ENCODE measurements at places on chromosomes 16 and 17.

- no peak for DNase-seq
Measured at GRCh38 chr16:27281243-27281642, 12.7 kb upstream of the NSMCE1 start.

DNA sequence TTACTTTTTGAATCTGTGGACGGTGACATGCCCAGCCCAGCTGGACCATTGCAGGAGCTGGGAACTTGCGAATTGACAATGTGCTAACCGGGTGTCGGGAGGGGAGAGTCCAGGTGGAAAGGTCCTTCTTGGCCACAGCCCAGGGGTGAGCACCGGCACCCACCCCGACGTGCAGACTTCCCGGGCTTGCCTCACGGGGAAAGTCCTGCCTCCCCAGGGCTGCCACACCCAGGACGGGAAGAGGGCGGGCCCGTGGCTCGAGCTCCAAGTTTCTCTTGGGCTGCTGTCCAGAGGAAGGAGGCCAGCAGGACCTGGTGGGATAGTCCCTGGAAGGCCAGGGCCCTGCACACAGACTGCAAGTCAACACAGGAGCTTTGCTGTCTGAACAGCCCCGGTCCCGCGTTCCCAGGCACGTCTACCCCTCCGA, 17.7 kb downstream of the CARD14 start:
- DNase-seq: no peak

- no peak for DNase-seq
Measured at GRCh38 chr17:68431045-68431608, 26.2 kb downstream of the WIPI1 start.

DNA sequence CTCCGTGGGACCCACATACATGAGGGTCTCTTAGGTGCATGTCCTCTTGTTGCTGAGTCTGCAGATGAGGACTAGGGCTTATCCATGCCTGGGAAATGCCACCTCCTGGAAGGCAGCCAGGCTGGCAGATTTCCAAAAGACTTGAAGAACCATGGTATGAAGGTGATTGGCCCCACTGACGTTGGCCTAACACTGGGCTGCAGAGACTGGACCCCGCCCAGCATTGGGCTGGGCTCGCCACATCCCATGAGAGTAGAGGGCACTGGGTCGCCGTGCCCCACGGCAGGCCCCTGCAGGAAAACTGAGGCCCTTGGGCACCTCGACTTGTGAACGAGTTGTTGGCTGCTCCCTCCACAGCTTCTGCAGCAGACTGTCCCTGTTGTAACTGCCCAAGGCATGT, 38.2 kb upstream of the IL21R start:
- DNase-seq: no peak

- DNase-seq: no peak
Measured at GRCh38 chr17:51496378-51496777, 236.0 kb downstream of the UTP18 start.

DNA sequence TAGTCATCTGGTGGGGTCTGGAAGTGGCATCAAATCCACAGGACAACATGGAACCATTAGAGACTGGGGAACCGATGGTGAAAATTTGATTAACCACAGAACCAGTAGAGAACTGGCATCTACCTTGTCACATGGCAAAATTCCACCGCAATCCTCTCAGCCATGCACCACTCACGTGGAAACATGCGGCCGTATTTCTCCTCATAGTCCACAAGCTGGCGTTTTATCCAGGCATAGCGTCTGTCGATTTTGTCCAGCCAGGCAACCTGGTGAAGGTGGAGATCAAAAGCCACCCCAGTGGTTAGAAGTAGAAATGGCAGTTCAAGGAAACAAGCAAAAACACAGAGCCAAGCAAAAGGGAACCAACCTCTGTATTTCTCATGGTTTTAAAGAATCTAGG, 87.6 kb downstream of the VPS53 start:
- DNase-seq: no peak

- DNase-seq: no peak
Measured at GRCh38 chr16:8893976-8894690, 12.0 kb downstream of the LITAFD start.

GRCh38 chr17:69630056-69630635, 215.6 kb downstream of the MAP2K6 start:
- DNase-seq: no peak

DNA sequence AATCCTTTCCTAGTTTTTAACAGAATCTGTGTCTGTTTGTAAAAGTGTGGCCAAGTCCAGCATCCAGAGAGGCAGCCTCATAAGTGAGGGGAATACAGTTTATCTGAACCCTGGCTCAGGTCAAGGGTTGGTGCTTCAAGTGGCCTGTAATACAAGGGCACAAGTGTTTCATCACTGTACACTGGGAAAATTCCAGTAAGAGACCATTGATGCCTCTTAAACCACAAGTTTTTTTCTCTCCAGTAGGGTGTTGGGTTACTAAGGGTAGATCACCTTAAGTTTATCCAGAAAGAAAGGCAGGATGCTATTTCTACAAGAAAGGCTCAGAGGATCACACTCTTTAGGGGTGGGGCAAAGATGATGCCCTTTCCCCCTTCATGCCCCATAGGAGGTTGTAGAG, 96.7 kb downstream of the CDYL2 start:
- DNase-seq: no peak

DNA sequence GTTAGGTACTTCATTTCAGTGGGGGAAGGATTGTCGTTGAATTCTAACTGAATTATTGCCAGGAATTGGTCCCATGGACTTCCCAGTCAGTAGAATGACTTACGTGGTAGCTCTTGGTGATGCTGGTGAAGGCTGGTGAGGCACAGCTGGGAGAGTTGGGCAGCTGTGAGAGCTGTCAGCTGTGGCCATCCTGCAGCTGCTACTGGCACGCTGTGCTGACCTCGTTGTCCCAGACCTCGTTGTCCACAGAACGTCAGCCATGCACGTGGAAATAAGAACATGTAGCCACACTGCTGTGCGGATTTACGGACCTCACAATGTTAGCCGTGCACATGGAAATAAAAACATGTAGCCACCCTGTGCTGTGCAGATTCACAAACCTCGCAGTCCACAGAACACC, 102.3 kb downstream of the NPIPB11 start:
- no peak for DNase-seq

- no peak for DNase-seq
Measured at GRCh38 chr16:48632137-48632774, 22.3 kb upstream of the N4BP1 start.

- DNase-seq: peak; percentile 73
Measured at GRCh38 chr17:50331085-50331791, 14.7 kb upstream of the XYLT2 start.

DNA sequence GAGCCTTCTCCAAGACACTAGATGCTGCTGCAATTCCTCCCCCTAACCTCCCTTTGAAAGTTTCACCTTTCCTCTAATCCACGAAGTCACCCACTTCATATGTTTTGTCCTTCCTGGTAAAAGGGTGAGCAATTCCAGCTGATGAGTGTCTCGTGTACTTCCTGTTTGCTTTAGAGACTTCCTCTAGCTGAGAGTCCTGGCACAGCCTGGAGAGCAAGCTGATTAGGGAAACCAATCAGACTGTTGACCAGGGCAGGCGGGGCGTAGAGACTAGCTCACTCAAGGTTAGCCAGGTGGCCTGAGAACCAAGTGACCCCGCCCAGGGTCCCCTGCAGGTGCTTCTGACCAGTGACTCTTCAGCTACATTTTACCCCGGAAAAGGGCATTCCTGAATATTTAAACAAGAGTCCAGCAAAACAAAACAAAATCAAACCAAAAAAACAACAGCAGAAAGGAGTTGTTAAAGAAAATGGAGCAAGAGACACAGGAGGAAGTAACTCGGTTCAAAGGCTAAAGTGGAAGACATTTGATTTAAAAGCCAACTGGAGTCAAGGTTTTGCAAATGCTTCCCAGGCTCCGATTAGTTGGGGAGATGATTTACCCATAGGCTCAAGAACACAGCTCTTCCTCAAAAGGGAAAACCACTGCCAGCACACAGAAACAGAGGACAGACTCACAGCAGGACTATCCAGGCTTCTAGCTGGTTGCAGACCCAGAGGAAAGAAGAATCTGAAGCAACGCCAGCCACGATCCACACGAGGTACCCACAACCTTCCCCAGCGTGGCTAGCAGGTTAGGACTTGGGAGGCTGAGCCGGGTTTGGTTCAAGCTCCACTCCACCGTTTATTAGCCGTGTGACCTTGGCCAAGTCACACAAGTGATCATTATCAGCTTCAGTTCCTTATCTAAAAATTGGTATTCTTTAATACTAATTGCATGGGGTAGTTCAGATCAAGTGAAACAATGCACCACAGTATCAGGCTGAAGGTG, 13.4 kb downstream of the HSPB9 start:
- peak; percentile 79 for DNase-seq

DNA sequence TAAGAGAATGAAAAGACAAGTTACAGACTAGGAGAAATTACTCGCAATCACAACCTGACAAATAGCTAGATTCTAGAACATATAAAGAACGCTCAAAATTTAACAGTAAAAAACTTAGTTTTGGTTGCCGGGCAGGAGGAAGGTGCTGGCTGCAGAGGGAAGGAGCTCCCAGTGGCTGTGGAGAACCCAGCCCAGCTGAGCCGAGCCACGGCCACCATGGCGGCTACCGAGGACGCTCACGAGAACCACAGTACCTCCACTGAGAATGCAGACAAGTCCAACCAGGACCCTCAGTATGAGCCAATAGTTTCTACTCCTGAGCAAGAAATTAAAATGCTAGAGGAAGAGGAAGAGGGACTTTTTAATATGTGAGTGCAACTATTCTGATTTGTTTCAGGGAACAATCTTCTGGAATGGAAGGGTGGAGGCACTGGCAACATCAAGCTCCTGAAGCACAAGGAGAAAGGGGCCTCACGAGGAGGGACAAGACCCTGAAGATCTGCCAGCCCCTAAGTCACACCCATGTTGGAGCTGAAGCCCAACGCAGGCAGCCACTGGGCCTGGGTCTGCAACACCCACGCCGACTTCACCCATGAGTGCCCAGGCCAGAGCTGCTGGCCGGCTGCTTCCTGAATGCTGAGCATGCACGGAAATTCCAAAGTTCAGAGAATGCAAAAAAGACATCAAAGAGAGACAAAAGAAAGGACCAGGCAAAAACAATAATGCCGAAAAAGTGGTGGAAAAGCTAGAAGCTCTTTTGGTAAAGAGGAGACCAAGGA, 55.0 kb downstream of the DNAH17 start:
- DNase-seq: no peak

DNA sequence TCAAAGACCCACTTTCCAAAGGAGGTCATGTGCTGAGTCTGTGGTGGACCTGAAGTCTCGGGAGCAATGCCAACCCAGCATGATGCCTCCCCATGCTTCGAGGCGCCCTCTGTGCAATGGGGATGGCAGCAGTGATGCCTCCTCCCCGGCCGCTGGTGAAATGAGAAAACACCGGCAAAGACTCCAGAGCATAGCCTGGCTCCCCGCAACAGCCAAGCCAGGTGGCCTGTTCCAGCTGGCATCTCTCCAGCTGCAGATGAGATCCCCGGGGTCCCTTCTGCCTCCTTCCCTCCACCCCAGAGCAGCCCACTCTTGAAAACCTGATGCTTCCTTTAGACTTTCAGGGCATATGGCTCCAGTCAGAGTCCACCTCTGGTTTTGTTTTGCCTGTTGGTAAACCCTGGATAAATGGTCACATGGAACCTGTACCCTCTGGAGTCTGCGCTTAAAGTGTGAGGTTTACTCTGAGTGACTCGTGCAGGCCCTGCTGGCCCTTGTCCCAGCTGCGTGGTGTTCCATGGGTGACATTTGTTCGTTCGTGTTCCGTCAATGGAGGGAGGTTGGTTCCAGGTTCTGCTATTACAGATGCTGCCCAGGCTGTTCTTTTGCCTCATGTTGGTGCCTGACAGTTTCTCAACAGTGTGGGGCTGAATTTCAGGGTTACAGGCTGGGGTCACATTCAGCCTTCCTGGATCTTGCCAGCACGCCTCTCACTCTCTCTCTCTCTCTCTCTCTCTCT, 181.8 kb upstream of the CIBAR2 start:
- no peak for DNase-seq

DNA sequence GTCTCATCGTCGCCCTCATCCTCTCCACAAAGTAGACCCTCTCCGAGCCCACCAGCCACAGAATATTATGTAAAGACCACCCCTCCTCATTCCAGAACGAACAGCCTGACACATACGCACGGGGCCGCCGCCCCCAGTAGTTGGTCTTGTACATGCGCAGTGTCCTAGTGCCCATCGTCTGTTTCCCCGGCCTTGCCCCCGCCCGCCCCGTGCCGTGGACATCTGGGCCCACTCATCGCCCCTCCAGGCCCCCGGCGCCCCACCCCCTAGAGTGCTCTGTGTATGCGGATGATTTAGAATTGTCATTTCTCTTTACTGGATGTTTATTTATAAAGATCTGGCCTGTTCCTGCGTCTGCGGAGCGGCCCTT, 475 bp upstream of the AMDHD2 start:
- DNase-seq: no peak

DNA sequence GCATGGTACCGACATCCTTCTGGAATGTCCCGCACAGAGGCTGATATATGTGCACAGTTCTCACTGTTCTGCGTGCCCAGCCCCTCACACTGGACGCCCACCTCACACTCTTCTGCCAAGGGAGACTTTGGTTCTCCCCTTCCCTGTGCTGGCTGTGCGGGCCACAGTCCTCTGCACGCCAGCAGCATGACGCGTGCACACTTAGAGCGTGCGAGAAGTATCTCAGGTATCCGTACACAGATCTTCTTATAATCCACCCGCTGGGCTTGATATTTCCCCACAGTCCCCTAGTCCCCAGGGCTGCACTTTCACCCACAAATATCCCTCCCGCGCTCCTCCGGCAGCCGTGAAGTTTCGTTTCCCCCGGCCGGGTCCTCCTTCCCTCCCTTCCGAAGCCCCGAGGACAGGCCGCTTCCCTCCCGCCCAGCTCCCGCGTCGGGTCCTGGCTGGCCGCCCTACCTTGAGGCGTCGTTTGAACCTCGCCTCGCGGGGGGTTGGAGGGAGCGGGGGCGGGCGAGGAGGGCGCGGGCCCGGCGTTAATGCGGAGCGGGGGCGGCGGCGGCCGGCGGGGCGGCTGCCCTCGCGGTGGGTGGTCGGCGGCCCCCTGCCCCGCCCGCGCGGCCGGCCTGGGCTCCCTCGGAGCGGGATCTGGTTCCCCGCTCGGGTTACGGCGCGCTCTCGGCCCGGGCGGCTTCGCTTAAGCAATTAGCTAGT, 5.0 kb upstream of the FOXF1 start:
- DNase-seq: no peak

DNA sequence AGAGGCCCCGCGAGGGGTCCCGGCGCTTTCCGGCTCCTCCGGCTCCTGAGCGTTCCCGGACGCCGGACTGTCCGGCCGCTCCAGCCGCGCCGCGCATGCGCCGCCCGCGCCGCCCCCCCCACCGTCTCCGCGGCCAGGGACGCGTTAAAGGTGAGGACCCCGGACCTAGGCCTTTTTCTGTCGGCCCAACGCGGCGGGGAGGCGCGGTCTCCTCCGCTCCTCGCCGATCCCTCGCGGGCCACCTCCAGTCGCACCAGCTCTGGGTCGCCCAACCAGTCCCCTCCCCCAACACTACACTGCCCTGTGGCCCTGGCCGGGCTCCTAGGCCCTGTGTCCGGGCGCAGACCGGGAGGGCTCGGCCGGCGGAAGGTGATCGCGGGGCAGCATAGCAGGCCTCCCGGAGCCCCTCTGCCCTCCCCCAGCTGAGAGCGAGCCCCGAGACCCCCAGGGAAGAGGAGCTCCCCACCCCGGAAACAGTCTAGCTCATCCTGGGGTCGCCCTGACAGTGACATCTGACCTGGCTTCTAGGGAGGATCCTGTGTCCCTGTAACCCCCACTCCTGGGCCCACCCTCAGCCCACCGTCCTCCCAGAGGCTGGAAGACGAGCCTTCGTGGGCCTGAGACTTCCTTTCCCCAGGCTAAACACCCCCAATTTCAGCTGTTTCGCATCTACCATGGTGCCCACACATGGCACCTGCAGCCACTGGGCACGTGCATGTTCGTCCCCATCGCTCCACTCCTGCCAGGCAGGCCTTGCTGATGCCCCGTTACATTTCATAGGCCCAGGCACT, 14.7 kb upstream of the BCAR1 start:
- DNase-seq: peak; percentile 93

Data from H54 (cell line).